ENCODE measurements at places on chromosomes 12 and 14. TPM values are rescaled to one million over a fixed set of nuclear protein-coding genes. Genes with fewer than 3 reads are reported as not detected.

Gene NID2
- 106 TPM for total RNA-seq

Gene KRT79
- total RNA-seq: not detected

Gene GLI1
- 0.50 TPM for total RNA-seq

Gene SOCS4
- total RNA-seq: 23.1 TPM

Gene HOXC6
- 6.0 TPM for total RNA-seq

Gene LHX5
- 0.35 TPM for total RNA-seq

Gene ANKRD9
- 26.9 TPM for total RNA-seq

Gene TBK1
- 37.3 TPM for total RNA-seq

Gene LPAR5
- 0.17 TPM for total RNA-seq

Gene PARPBP
- 13.0 TPM for total RNA-seq

Gene LBHD2
- not detected for total RNA-seq

Gene ACADS
- total RNA-seq: 36.5 TPM

Gene TBC1D30
- total RNA-seq: 1.1 TPM

Gene IL31
- total RNA-seq: not detected

Gene RGS6
- not detected for total RNA-seq

Gene ACACB
- total RNA-seq: 1.9 TPM

Gene GTF2H3
- total RNA-seq: 32.4 TPM

Gene AMDHD1
- 0.45 TPM for total RNA-seq

Gene KLRK1
- not detected for total RNA-seq
